ENCODE measurements at places on chromosomes 5 and 9.

GRCh38 chr9:110623462-110624025, 44.0 kb upstream of the SVEP1 start:
- DNase-seq = no peak

- no peak for DNase-seq
These were observed 15.5 kb upstream of the FCN1 start for GRCh38 chr9:134933076-134933659.

DNA sequence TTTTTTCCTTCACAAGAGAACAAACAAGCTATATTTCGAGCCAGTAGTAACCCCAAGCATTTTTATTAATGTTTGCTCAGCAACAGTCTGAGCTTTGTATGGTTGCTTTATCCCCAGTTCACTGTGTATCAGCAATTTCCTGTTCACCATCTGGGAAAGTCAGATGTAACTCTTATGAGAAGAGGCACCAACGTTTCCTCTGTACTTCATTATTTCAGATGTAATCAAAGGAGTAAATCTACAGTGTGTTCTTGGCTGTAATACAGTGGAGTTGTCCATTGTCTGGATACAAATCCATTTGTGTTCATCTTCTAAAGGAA, 340.2 kb downstream of the ARRDC3 start:
- DNase-seq = no peak

GRCh38 chr5:119079318-119079921, 8.5 kb downstream of the DMXL1 start:
- DNase-seq = no peak

DNA sequence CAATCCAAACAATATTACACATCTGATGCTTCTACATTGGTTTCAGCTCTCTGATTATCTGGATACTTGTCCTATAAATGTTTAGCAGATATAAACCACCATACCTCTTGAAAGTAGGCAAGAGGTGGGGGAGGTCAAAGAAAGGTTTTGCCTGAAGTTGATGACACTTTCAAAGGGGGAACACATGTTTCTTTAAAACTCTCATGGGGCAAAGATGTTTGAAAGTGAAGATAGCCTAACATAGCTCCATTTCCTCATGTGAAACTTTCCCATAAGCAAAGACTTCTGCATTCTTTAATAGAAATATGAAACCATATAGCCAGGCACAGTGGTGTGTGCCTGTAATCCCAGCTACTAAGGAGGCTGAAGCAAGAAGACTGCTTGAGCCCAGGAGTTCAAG, 62.1 kb downstream of the CETN3 start:
- no peak for DNase-seq

- DNase-seq = no peak
These were observed 130.0 kb downstream of the PDE4D start for GRCh38 chr5:59763541-59763940.

DNA sequence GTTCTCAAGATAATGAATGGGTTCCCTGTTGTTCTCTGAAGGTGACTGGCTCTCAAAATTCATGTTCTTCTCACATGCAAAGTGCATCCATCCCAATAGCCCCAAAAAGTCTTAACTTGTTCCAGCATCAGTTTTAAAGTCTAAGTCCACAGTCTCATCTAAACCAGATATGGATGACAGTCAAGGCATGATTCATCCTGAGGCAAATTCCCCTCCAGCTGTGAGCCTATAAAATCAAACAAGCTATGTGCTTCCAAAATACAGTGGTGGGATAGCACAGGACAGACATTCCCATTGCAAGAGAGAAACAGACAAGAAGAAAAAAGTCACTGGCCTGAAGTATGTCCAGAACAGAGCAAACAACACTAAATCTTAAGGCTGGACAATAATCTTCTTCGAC, 25.4 kb downstream of the FBXO10 start:
- DNase-seq = no peak

GRCh38 chr5:149409268-149409948, 30.3 kb upstream of the IL17B start:
- DNase-seq = no peak

DNA sequence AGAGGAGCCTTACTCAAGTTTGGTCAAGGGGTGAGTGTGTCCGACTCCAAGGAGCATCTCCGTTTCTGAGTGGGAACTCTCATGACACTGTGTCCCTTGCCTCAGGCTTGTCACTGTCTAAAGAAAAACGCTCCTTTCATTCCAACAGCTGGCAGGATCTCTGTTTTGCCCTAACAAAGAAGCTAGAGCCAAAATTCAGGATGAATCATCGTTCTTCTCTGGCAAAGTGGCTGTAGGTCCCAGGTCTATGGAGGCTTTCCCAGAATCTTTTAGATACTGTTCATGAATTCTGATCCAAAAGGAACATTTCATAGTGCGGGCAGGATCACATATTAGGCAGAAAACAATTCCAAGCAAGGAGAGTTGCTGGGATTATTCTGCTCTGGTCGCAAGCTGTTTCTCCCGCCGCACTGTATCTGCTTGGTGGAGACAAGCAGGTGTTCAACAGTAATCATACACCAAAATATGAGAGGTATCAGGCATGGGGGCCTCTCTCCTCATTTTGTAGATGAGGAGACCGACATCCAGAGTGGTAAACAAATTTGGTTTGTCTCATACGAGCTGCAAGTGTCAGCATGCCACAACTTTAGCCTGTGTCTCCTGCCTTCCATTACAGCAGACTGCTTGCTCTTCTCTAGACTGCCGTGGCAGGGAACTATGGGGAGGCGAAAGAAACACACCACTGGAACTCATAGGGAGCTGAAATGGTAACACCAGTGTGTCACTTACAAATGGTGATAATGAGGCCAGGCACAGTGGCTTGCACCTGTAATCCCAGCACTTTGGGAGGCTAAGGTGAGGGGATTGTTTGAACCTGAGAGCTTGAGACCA, 72.6 kb downstream of the ENTREP1 start:
- no peak for DNase-seq

DNA sequence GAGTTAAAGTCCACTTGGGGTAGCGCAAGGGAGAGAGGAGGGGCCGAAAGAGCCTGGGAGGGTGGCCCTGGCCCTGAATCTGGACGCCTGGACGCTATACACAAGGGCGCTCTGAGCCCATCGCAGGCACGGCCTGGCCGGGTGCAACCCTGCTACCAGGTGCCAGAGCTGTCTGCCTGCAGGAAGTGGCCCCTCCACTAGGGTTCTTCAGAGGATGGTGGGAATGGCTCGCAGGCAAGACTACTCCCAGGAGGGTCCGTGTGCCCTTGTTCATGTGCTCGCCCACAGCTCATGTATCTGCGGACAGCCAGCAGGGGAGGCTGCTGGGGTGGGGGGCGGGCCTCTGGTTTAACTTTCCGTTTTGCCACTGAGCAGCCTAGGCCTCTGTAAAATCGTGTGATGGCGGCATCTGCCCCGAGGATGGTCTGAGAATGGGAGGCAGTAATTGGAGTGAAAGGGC, 1.4 kb upstream of the NKD2 start:
- DNase-seq = no peak

DNA sequence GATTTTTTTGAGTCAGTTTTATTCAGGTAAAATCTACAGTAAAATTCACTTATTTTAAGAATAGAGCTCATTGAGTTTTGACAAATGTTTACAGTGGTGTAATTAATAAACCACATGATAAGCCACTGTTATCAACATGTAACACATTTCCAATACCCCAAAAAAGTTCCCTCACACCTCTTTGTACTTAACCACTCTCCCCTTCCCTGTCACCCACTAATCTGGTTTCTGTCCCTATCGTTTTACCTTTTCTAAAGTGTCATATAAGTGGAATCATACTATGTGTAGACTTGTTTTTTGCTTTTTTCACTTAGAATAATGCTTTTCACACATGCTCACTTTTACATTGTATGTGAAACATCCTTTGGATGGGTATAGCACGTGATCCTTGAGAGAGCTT, 127.2 kb downstream of the KDM4C start:
- DNase-seq = no peak

DNA sequence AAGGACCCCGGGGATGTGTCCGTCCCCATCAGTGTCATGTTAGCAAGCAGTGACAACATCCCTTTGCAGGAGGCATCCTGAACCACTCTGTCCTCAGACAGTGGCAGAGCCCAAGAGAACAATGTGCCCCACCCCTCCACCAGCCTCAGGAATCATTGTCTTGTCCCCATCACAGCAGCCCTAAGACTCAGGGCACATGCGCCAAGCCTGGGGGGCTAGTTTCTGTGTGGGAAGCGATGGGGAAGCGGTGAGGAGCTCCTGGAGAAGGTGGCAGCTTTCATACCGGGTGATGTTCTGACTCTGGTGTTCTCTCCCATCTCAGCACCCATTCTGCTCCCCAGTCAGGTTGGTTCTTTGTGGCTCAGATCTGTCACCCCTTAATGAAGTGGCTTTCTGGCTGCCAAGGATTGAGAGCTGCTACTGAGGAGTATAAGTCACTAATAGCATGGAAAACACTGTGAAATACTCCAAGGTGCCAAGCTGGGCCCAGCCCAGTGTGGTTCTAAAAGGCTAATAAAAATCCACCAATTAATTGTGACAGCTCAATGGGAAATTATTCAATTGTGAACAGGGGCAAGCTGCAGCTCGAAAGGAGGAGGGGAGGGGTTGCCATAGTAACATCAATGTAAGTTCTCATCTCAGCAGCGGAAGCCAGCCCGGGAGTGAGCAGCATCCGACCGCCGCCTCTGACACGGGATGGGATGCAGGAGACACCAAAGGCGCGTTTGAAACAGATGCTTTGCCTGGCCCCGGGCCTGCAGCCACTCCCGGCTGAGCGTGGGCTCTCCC, 4.7 kb downstream of the QRFP start:
- no peak for DNase-seq

DNA sequence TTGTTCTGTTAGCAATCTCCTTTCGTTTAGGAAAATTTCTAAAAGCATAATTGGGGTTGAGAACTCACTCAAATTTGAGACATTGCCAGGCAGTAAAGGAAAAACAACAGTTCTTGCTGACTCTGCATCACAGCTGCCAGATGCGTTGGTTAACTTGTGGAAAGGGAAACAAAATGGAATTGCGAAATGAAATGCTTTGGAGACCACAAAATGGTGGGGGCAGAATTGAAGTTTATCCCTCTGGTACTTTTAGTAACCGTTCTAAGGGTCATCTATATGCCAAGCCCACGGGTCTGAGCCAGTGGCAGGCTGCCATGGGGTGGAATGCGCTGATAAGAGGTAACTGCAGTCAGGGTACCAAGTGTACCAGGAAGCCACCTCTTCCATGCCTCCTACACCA, 28.6 kb upstream of the SELENOP start:
- DNase-seq = no peak

DNA sequence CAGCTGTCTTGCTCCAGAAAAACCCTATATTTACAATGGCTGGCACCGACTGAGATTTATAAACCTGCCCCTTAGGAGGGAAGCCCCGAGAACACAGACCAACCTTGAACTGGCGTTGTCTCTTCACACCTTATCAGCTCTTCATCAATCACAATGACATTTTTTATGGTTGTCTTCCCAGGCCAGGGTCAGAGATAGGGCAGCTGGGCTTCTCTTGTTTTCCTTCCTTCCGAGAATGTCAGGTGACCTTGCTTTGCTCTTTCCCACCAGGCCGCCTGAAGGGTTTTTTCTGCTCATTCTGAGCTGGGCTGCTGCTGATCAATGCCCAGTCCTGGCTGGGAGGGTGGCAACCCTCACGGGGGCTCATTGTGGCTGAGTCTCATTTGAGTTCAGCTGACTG, 619.1 kb downstream of the CCDC171 start:
- no peak for DNase-seq

GRCh38 chr5:171528865-171529614, 109.6 kb downstream of the FGF18 start:
- no peak for DNase-seq

- no peak for DNase-seq
These were observed 148.3 kb upstream of the IER5L start for GRCh38 chr9:129326061-129327005.

GRCh38 chr5:107457138-107457537, 213.6 kb downstream of the EFNA5 start:
- DNase-seq = no peak

- no peak for DNase-seq
These were observed 51.5 kb upstream of the HRH2 start for GRCh38 chr5:175606409-175606808.

- no peak for DNase-seq
These were observed 11.9 kb downstream of the DNAH5 start for GRCh38 chr5:13932561-13932960.

DNA sequence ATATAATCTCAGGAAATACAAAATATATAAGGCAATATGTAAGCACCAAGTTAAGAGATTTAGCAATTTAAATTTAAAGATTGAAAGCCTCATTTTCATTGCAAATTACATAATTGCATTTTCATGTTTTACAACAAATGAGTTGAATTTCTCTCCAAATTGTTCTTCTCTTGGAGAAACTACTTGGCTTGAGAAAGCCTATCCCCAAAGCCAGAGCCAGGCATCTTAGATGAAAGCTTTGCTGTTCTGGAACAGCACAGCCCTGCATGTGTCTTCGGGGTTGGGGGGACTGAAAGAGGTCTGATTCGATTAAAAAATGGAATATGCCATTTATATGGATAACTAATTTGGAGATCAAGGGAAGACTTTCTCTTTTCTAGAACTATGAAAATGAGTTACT, 212.0 kb downstream of the PARP8 start:
- DNase-seq = no peak

- no peak for DNase-seq
These were observed 64.2 kb downstream of the SLC44A1 start for GRCh38 chr9:105308461-105309341.

DNA sequence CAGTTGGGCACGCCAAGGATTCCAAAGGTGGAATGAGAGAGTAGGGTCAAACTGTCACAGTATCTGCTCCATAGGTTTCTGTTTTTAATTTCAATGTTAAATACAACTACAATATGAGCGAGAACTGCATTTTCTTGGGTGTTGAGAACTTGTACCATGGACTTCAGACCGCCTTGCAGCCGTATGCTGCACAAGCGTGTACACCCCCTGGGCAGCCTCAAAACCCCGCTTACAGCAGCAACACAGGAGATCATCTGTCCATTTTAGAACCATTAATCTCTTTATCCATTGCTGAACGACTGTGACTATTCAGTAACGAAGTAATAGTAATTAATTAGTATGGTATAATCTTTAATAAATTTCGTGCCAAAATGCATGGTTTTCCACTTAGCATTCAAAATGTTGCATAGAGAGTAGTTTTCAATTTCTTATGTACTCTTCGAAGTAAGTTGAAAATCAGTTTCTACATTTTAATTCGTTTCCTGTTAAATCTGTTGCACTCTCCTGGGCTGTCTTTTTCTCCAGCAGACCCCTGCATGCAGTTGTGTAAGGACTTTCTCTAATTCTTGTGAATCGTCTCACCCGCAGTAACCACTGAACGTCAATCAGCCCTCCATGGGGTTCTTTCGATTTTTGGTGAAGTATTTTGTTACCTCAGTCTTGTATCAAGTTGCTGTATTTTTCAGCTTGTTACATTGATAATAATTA, 42.0 kb upstream of the GARNL3 start:
- DNase-seq = no peak
